Brain pericyte (primary cell): ENCODE measurements at places on chromosomes 6 and 20.

GRCh38 chr20:12949429-12949980 lies 59.3 kb upstream of the SPTLC3 start:
- no peak for DNase-seq

DNA sequence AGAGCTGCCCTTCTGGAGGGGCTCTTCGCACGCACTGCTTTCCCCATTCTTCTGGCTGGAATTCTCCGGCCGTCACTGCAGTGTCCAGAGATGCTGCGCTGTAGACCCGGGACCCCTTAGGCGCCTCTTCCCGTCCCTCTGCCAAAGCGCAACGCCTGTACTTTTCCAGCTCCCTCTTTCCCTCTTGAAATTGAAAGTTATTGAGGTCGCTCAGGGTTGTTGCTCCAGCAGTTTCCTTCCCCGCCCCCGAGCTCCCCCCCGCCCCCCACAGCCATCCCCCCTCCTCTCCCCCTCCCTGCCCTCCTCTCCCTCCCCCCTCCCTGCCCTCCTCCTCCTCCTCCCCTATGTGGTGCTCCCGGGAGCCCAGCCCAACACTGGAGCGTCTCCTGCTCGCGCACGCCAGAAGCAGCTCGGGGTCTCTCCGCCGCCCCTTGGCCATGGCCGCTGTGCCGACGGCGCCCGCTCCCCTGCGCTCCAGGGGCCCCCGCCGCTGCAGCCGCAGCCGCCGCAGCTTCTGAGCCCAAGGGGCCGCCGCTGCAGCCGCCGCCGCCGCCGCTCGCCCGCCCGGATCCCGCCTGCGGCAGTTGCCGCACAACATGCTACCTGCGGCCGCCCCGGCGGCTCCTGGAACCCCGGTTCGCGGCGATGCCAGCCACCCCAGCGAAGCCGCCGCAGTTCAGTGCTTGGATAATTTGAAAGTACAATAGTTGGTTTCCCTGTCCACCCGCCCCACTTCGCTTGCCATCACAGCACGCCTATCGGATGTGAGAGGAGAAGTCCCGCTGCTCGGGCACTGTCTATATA lies at the start of gene RSPO3:
Gene RSPO3, plus strand, starts transcription at position 374 of the 804 bp plus-strand sequence. CDS start 522 bp downstream, outside the sequence.
- DNase-seq, result no peak

DNA sequence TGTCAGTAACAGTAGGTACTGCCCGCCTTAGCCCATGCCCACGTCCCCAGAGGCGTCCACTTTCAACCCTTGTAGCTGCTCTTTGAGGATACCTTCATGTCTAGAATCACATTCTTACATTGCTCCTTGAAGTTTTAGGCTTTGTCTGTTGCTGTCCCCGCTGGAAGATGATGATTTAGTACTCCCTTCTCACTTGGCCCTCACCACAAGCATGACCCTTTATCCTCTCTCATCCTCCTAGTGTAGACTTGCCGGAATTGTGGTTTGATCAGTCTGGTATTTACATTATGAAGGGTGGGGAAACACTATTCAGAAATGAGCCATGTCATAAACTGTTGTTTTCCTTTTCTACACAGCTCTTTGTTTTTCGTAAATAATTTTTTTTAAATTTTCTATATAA lies 87.4 kb downstream of the ARID1B start:
- DNase-seq, result no peak

DNA sequence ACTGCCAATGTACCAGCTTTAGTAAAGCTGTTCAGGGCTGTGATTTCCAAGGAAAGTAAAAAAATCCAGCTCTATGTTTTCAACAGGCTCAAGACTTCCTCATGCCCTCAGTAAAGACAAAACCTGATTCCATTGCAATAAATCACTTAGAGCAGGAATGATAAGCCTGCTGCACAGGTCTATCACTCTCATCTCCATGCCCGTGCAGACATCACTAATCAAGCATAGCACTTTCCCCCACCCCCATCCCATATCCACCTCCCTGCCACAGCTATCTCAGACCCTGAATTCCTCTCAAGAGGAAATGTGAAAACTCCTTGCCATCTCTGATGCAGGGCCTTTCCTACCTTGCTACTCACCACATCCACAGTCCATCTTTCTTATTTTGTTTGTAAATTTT lies 554.9 kb downstream of the MAFB start:
- DNase-seq, result no peak

DNA sequence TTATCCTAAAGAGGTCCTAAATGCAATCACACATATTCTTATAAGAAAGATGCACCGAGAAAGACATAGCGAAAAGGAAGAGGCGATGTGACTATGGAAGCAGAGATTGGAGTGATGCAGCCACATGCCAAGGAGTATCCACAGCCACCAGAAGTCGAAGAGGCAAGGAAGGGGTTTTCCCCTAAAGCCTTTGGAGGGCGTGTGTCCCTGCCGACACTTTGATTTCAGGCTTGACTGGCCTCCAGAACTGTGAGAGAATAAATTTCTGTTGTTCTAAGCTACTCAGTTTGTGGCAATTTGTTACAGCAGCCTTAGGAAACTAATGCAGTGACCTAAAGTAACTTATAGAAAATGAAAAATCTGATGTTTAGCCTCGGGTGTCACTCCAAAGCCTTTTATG lies 179.5 kb upstream of the CITED2 start:
- no peak for DNase-seq

DNA sequence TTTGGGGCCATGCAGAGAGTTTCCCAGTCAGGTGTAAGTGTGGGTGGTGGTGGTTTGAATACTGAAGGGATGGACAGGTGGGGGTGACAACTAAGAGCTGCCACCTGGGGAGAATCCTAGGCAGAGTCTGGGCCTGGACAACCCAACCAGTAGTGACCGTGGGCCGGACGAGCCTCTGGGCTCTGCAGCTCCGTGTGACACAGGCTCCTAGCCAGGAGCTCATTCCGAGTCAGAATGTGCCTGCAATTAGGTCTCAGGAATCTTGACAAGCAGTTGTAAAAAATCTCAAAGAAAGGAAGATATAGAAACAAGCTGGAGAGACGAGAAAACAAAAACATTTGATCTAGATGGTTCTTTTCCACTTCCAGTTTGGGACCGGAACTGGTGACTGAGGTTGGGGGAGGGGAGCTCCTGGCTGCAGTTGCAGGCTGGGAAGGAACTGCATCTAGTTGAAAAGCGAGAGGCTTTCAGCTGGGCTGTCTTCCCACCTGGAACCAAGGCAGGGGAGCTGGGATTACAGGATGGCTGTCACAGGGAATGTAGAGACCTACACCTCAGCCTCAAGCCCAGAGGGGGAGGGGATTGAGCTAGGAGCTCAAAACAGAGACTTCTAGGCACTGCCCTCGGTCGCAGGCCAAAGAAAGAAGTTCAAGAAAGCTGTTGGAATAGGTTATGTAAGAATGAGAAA lies 156.9 kb downstream of the PAX1 start:
- no peak for DNase-seq

GRCh38 chr6:152669895-152670294 lies 27.8 kb upstream of the MYCT1 start:
- DNase-seq, result no peak

DNA sequence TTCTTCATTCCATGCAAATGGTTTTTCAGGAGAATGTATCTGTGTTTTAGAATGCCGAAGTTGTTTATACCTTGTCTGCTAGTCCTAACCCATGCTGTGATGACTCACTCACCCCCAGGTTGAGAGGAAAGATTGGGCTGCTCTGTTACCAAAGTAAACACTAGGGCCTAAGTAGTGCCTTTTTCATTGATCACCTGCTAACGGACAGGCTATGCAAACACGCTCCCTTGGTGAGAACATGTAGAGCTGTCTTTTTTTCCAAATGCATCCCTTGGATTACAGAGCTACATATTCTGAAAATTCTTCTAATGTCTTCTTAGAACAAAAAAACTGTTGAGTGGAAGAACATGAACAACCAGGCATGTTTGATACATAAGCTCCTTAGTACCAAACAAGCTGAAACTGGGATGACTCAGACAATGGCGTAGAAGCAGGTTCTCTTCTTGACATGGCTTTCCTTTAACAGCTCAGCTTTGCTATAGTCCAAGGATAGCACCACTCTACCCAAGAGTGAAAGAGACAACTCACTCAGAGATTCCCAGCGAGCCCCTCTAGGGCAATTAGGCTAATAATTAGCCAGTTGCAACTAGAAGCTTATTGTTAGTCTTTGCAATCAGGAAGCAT lies 20.5 kb downstream of the PERP start:
- peak; percentile 75 for DNase-seq

GRCh38 chr6:156801712-156802111 lies 24.5 kb downstream of the ARID1B start:
- no peak for DNase-seq

DNA sequence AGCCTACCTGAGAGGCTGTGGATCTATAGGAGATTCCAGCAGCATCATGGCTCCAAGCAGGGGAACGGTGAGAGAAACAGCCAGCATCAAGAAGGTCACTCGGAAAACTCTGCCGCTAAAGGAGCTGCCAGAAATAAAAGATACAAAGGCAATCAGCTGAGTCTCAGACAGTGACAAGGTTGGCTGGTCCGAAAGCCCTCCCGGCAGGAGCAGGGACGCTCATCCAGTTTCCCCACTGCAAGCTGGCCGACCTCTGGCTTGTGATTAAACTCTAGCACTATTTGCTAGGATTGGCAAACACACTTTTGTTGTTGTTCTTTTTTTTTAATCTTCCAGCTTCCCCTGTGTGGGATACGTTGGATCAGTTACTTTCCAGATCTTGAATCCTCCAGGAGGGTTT lies 8.7 kb downstream of the APMAP start:
- DNase-seq, result no peak

DNA sequence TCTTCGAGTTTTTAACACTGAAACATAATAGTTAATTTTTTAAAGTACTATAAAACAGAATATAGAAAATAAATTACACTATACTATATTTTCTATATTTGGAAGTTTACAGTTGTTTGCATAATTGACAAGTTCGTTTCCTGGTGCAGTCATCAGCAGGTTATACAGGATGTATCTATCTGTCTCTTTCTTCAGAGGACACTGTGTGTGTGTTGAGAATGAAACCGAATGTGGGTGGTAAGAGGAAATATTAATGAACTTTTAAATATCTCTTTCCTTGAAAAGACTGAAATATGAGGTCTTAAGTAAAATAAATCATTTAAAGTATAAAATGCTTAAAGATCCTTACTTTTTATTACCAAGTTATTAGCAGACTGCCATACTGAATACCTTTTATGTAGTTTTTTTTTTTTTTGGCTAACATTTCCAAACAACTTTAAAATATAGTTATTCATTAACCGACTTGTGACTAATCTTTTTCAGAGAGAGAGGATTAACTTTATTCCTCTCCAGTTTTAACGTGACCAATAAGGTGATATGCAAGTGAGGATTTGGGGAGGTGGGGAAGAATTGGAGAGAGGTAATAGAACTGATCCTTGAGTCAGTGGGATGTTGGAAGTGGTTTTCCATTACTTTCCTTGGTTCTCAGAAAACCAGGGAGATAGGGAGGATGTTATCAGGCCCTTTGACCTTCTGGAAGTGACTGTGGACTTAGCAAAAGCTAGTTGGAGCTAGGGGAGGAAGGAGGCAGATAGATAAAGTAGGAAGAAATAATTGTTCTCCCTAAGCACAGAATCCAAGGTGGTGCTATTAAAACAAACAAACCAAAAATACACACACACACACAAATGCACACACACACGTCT lies 380.0 kb upstream of the FLRT3 start:
- DNase-seq, result no peak

DNA sequence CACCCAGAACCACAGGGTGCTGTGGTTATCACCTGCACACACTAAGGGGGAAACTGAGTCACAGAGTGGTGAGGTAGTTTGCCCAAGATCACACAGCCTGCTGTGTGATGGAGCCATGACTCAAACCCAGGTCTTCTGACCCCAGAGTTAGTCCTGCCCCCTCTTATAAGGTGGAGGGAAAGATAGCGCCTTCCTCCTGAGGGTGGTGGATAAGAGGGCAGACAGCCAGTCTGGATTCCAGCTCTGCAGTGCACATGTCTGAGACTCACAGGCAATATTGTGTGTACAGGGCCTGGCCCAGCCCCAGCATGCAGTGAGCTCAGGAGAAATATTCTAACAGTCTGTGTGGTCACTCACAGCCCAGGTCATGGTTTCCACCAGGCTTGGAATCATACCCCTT lies 393.7 kb downstream of the CDH4 start:
- no peak for DNase-seq

DNA sequence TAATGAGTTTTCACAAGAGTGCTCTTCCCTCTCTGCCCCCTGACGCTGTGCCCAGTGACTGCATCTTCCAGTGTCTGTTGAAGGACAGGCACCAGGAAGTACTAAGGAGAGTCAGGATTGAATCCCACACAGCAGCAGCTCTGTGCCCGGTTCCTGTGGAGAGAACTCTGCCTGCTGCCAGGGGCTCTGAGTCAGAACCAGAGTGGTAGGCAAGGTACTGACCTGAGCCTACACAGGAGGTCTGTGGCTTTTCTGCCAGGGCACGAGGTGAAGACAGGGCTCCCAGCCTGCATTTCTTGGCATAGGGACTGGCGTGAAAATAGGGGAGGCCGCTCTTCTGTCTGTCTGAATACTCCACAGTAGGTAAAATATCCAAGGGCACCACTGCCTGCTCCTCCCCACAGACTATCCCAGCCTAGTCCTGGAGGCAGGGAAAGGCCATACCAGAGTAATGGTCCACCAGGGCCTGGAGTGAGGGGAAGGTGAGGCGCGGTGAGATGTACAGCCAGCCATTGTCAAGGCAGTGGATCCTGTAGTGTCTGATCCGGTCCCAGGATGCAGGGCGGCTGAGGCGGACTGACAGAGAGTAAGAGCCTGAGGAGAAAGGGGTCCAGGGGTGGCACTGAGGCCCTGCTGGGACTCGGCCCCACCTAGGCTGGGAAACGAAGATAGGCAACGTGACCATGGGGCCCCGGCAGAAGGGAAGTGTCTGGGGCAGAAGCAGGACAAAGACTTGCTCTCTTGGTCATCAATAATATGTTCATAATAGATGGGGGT lies 9.4 kb downstream of the RAB5IF start:
- no peak for DNase-seq

DNA sequence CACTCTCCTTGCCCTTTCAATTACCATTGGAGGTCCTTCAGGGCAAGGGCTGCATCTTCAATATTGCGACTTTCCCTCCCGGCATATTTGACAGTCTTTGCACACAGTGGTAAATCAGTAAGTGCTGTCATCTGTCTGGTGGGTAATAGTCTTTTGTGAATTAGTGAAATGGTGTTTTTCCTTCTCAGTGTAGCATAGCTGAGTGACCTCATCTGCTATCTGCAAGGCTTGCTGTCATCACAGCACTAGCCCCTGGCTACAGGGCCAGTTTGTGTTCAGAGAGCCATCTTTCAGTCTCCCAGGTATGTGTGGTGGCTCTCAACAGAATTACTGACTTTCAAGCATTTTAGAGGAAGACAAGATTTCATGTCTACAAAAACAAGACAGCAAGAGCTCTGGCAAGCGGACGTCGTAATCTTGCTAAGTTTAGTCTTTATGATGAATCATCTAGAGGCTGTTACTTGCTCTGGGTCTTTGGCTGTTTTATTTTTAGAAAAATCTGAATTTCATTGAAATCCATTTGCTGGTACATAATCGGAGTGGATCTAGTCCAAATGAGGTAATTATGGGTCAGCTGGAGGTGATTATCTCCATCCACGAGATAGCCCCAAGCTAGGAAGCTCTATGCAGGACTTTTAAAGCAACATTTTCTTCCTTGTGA lies 528.9 kb downstream of the EPM2A start:
- no peak for DNase-seq

DNA sequence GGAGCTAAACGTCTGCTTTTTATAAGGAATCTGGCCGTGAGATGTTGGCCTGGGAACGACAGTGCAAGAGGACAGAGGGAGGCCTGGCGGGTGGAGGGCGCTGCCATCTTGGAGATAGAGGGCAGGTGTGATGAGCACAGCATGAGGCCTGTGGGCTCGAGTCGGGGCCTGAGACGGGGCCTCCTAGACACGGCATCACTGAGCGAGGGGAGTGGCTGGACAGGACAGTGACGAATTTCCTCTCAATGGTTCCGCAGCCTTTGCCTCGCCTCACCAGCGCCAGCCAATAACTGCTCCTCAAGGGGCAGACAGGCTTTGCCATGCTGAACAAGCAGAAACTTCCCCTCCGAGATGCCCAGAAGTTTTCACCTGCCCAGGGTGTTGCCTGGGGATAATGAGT lies 376.7 kb downstream of the THBS2 start:
- DNase-seq, result no peak
